ENCODE measurements at places on chromosomes 13 and 19.

DNA sequence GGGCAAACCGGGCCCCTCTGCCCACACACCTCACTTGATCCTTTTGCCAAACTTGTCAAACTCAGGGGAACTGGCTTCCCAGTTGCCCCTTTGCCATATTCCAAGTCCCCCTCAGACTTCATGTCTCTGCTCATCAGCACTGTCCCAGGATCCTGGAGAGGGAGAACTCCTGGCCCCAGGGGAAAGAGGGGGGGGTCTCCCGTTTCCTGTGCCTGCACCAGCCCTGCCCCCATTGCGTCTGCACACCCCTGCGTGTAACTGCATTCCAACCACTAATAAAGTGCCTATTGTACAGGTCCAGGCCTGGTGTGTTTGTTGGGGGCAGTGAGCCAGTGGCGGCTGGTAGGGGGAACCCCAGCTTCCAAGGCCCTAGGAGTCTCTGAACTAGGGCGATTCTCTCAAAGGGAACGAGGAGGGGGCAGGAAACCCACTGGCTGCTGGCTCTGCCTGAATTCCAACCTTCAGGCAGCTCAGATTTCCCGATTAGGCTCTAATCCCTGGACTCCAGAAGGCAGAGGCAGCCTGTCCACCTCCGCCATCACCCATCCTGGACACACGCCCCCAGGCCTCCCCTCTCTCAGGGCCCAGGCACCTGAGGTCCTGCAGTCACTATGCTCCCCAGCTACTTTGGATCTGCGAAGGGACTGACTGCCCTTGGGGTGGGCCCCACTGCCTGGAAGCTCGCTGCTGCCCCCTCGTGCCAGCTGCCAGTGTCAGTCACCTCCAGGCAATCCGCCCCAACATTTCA, 9.7 kb upstream of the ILF3 start:
- DNase-seq = peak; percentile 90

DNA sequence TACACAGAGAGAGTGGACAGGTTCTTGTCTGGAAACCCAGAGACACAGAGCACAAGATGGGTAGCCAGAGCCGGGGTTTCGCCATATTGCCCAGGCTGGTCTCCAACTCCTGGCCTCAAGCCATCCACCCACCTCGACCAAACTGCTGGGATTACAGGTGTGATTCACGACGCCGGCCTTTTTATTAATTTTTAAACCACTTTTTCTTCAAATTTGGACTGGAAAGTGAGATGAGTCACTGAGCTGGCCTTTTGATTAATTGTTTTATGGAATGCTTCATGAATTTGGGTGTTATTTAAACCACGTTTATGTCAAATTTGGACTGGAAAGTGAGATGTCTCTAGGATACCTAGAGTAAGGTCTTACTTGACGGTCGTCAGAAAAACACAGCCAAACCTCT, 12.1 kb upstream of the IGFL1 start:
- no peak for DNase-seq

- DNase-seq = no peak
Observed at GRCh38 chr13:20652946-20653345, 50.6 kb upstream of the IL17D start.

DNA sequence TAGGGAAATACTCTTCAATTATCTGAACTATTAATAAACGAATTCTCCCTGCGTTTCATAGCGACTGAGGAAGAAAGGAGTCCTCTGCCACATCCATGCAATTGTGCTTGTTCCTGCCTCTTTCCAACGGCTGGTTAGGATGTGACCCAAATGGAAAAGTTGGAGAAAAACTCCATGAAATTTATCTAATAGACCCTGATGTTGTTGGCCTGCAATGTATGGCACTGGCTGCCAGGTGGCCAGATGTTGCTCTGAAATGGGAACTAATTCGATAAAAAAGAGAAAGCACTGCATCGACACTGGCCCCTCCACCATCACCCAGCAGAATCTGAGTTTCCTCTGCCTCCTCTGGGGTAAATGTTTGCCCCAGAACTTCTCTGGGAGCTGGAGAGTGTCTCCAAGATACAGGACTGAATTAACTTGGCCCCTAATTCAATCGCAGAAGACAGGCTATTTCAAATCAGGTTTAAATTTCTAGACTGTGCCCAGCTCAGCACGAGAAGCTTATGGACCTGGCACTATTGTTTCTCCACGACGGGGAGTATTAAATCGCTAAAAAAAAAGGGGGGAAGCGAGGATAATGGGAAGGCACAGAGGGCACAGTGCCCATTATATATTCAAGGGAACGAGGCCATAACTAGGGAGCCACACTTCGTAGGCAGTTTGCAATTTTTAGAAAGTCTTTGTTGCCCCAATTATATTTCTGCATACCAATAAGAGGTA, 103.9 kb downstream of the ZIC5 start:
- DNase-seq = no peak

- peak; percentile 75 for DNase-seq
Observed at GRCh38 chr19:46529622-46530451, 34.2 kb upstream of the PNMA8B start.

- peak; percentile 75 for DNase-seq
Observed at GRCh38 chr13:20182231-20182846, 10.4 kb downstream of the GJB2 start.

DNA sequence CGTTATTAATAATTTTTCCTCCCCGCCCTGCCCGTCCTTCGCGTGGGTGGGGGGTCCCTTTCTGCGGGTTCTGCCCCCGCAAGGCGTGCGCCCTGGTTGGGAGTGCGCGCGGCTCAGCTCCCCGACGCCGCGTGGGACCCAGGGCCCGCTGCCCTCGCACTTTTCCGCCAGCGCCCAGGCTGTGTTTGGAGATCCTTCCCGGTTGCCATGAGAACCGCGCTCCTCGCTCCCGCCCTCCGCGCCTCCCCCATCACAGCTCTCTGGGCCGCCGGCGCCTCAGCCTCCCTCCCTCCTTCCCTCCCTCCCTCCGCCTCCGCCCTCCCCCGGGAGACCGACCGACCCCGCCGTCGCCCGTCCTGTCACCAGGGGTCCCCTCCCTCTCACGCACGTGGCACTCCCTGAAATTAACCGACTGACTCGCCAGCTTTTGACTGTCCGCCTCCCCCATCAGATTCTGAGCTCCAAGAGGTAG, 2.4 kb upstream of the SSBP4 start:
- DNase-seq = no peak

- DNase-seq = no peak
Observed at GRCh38 chr19:20513189-20513904, 52.2 kb downstream of the ZNF737 start.

GRCh38 chr13:44971656-44972595, 17.3 kb downstream of the NUFIP1 start:
- no peak for DNase-seq

DNA sequence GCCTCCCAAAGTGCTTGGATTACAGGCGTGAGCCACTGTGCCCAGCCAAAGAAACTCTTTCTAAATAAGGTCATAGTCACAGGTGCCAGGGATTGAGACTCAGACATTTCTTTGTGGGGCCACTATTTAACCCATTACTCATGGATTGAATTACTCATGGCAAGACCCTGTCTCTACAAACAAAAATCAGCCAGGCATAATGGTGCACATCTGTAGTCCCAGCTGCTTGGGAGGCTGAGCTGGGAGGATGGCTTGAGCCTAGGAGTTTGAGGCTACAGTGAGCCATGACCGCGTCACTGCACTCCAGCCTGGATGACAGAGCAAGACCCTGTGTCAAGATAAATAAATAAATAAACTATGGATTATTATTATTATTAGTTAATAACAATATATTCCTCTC, 3.6 kb upstream of the KLF2 start:
- DNase-seq = no peak

DNA sequence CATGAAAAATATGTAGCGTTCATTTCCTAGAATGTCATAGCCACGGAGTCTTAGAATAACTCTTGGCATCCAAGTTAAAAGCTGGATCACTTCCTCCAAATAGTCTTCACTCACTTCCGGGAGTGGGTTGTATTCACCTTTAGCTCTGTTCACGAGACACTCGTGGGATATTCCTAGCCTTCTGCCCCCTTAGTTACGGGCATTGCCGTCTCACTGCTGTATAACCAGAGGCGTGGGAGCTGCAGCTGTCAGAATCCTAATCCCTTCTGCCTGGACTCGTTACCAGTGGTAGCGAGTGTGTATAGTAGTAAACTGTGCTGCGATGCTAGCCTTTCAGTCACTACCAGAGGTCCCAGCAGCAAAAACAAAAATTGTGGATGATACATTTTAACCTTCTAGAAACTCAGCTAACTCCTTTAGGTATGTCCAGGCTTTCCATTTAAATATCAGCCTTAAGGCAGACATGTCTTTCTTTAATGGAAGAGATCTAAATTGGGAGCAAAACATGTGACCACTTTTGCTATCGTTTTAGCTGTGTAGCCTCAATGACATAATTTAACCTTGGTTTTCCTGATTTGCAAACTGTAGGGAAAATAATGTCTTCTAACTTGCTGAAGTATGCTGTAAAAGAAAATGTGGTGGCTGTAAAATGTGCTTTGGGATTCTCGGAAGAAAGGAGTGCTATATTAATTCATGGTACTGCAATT, 34.1 kb downstream of the ERCC5 start:
- no peak for DNase-seq

GRCh38 chr13:110242615-110243014, 64.3 kb downstream of the COL4A1 start:
- no peak for DNase-seq

- DNase-seq = no peak
Observed at GRCh38 chr13:49411353-49411752, 32.5 kb downstream of the CAB39L start.

GRCh38 chr19:406135-406781, 2.7 kb downstream of the C2CD4C start:
- DNase-seq = no peak

DNA sequence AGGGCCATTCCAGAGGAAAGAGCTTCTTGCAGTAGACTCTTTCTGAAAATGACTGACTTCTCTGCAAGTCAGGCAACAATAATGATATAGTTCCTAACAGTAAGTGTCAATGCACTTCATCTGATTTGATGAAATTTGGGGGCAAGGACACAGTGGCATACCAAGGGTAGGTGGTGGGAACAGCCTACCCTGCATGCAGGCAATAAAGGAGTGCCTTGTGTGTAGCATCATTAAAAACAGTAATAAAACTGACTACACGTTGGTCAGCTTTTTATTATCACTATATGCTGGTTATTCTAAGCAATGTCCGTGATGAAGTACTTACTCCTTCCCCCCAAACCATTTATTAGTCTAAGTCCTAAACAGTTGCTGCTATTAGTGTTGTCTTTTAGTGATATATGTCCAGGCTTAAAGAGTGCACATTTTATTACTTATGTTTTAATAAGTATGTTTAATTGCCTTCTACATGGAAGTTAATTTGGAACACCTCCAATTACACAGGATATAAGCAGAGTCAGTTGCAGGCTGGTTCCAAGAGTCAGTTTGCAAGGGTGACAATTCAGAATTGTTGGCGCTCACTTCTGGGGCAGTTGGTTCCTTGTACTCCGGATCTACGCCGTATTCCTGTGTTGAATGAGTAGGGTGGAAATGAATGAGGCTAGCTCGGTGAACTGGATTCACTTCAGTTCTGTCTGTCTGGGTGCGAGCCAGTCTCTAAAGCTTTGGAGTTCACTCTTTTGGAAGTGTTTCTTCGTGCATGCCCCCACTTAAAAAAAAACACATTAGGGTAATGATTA, 84.0 kb downstream of the RGCC start:
- no peak for DNase-seq

DNA sequence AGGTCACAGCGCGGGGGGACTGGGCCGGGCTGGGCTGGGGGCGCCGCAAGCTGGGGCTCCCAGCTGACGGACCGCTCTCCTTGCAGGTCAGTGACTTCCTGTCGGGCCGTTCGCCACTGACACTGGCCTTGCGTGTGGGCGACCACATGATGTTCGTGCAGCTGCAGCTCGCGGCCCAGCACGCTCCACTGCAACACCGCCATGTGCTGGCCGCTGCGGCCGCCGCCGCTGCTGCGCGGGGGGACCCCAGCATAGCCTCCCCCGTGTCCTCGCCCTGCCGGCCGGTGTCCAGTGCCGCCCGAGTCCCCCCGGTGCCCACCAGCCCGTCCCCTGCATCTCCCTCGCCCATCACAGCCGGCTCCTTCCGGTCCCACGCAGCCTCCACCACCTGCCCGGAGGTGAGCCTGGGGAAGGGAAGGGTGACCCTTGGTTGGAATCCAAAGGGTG, 5.7 kb downstream of the MIDN start:
- DNase-seq = no peak

GRCh38 chr13:109220631-109221030, 565.8 kb downstream of the IRS2 start:
- DNase-seq = no peak

- DNase-seq = no peak
Observed at GRCh38 chr13:60095300-60095699, 68.4 kb downstream of the DIAPH3 start.

GRCh38 chr19:5694956-5695648, 5.0 kb downstream of the RPL36 start:
- no peak for DNase-seq

DNA sequence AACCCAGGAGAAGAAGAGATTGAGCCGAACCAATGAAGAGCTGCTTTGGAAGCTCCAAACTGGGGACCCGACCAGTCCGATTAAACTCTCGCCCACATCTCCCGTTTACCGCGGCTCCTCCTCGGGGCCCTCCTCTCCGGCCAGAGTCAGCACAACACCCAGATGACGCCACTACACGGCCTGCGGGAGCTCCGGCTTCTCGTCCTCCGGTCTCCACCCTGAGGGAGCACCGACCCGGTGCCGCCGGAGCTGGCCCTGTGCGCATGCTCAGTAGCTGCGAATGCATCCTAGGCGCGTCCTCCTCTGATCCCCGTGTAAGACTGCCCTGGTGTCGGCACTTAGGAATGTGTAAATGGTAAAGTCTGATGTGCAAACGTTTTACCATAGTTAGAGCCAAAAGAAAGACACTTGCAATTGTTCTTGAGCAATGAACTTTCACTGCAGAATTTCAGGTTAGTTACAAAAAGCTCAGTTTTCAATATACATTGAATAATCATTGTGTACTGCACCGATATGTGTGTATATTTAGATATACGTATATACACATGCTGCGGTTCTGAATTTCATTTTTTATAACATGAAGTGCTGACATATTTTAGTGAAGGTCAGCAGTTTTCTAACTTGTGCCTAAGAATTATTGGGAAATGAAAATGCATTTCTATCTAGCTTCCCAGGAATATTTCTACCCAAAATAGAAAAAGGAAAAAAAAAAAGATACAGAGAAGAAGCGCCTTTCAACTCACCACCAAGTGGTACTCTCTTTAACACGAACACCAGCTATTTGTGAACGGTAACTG, 92.2 kb downstream of the SLC7A1 start:
- DNase-seq = peak; percentile 25

GRCh38 chr13:37288057-37288720, 182.7 kb upstream of the CSNK1A1L start:
- DNase-seq = no peak

DNA sequence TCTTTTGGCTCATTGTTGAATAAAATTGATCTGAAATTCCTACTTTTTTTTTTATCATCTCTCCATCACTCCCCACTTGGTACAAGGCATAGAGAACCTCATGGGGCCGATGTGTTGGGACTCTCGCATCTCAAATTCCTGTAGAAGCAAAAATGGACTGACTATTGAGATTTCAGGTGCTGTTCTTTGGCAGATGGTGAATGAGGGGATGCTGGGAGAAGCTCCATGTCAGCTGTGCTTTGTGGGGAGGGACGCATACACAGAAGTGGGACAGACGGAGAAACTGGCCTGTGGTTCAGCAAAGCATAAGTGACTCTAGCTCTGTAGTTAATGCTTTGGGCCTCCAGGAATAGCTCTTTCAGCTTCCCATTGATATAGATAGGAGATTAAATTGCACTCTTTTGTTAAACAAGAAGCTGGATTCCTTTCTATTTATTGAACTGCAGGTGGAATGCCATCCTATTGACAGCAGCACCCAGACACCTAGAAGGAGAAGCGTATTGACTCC, 194.5 kb upstream of the RNF113B start:
- DNase-seq = no peak
